GM23248 (cell line): ENCODE measurements at places on chromosomes 3 and 15. TPM values are rescaled to one million over a fixed set of nuclear protein-coding genes. Genes with fewer than 3 reads are reported as not detected.

The TM4SF4 gene
- polyA plus RNA-seq = 0.48 and 0.96 TPM in 2 replicates

The GHRL gene
- polyA plus RNA-seq = 0.71 TPM in 1 of 2 replicates, not detected in the other

DNA sequence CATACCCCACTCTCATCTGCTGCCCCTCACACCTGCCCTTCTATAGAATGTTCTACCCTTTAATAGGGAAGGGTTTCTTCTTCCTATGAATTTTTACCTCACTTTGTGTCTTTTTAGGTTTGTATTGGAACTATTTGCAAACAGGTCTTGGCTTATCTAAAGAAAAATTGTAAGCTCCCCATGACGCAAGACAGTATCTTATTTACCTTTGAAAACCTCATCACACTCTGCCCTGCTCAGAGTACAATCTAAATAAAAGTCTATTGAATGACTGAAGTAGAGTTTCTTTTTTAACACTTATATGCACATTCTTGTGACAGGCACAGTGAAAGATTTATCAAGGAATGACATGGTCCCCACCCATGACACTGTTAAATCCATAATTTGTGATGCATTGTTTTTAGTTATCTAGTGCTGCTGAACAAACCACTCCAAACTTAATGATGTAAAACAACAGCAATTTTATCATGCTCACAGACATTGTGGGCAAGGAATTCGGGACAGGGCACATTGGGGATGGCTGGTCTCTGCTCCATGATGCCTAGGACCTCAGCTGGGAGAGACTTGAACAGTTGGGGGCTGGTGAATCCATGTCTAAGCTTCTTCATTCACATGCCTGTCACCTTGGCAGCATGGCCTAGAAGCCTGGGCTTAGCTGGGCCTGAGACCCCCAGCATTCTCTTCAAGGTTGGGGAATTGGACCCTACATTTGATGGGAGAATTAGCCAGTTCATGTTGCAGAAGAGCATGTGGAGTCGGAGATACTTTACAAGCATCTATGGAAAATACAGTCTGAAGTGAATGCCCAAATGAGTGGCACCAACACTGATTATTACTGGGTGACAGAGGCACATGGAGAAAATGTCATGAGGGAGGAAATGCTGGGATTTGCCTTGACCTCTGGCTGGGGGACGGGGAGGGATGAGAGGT, 252.2 kb upstream of the CTDSPL start:
- no peak for DNase-seq
- H3K4me3 ChIP-seq = no peak overlapping the region
- H3K36me3 ChIP-seq = no peaks in the 10 kb centered on the region
- no peak overlapping the region for H3K27ac ChIP-seq
- H3K4me1 ChIP-seq = no peaks in the 10 kb centered on the region

DNA sequence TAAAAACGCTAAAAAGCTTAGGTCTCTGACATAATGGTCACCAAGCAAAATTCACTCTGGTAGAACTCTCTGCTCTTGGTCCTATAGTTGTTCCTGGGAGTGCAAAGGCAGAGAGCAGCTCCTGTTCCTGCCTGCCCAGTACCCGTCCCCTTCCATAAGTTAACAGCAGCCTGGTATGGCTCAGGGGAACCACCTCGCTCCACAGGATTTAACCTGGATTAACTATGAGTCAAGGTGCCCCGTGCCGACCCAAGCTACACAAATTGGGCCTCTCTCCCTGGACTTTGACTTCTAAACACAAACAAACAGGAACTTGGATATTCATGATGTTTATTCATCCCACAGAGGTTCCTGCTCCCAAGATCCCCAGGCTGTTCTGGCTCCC, 32.1 kb downstream of the SCAP start:
- peaks cover 12% of the 10 kb centered on the region for H3K4me1 ChIP-seq
- no peak for DNase-seq
- no peak overlapping the region for H3K4me3 ChIP-seq
- no peaks in the 10 kb centered on the region for H3K27me3 ChIP-seq
- no peaks in the 10 kb centered on the region for H3K36me3 ChIP-seq

GRCh38 chr15:96672629-96673028, 342.1 kb downstream of the NR2F2 start:
- H3K4me3 ChIP-seq = no peak overlapping the region
- H3K36me3 ChIP-seq = no peaks in the 10 kb centered on the region
- no peak overlapping the region for H3K27ac ChIP-seq
- H3K4me1 ChIP-seq = no peaks in the 10 kb centered on the region
